ENCODE measurements at places on chromosomes 12 and 14.
A peak's percentile ranks its signal among the peaks of the same experiment; 100 is the strongest.

GRCh38 chr14:103125098-103126070, 2.1 kb downstream of the TNFAIP2 start:
- no peak for DNase-seq

GRCh38 chr12:20123465-20123864, 244.9 kb upstream of the PDE3A start:
- DNase-seq: no peak

DNA sequence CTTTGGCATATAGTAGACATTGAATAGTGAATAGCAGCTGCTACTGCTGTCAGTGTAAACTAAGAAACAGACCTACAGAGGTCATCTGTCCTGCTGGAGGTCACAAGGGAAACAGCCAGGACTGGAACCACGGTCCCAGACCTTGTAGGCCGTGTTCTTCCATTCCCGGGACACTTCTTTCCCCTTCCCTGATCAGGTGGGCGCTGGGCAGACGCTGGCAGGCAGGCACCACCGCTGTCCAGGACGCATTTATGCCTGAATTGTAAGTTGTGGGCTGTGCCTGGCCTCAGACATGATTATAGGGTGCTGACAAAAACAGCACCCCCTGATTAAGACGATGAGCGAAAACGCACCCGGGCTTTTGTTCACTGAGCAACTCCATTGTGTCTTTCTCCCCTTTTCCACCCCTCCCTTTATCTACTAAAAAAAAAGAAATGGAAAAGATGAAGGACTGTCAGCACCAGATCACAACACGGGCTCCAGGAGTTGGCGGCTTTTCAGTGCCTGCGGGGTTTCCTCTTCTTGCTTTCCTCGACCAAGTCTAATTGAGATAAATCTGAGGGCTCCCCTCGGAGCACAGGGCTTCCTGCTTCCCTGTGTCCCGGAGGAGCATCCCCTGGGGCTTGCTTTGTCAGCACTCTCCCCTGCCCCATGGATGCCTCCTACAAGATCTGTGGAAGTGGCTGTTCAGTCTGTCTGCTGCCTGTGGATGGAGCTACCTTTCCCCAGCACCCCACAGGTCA, 80.6 kb downstream of the TSPAN9 start:
- no peak for DNase-seq

GRCh38 chr14:36504771-36505175, 15.3 kb downstream of the NKX2-1 start:
- no peak for DNase-seq

DNA sequence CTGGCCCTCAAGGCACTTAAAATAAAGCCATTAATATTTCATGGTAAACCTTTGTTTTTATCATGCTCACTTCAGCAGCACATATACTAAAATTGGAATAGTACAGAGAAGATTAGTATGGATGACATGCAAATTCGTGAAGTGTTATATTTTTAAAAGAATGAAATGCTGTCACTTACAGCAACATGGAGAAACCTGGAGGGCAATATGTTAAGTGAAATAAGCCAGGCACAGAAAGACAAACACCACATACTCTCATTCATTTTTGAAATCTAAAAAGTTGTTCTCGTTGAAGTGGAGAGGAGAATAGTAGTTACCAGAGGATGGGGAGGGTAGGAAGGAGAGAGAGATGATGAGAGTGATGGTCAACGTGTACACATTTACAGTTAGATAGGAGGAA, 45.4 kb upstream of the ATP2B1 start:
- DNase-seq: no peak

DNA sequence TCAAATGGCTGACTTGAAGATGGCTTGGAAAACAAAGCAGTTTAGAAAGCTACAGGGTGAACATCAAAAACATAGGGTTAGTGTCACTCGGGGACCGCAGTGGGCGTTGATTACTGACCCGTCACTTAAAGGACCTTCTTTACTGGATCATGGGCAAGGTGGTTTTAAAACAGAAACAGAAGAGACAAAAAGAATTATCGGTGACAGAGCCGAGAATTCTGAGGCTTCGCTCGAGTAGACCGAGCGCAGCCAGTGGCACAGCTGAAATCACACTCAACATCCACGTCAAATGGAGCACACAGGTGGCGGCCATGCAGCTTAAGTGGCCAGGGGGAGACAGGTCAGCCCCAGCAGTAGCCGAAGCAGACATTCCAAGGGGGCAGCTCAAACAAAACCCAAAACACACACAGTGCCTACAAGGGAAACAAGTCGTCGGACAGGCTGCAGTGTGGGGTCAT, 17.3 kb downstream of the SNRNP35 start:
- DNase-seq: no peak

GRCh38 chr14:91219517-91220389, 24.8 kb downstream of the GPR68 start:
- no peak for DNase-seq

DNA sequence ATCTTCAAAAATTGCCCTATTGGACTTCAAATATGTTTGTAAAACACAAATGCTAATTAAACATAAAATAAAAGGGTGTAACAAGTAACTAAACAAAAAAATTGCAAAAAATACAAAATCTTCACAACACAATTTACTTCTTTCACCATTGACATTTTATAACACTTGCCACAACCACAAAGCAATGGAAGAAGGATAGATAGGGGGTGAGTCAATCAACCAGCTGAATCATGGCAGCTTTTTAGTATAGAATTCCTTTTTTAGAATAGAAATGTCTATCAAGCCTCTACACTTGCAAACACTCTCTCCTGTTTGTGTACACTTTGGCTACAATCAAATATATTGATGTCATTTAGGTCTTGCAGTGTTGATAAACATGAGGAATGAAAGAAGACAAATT, 232.7 kb downstream of the SLC16A7 start:
- DNase-seq: no peak

- no peak for DNase-seq
These were observed 806.9 kb downstream of the GALC start for GRCh38 chr14:87185961-87186560.

- no peak for DNase-seq
These were observed 56.7 kb downstream of the EPS8 start for GRCh38 chr12:15732341-15733061.

DNA sequence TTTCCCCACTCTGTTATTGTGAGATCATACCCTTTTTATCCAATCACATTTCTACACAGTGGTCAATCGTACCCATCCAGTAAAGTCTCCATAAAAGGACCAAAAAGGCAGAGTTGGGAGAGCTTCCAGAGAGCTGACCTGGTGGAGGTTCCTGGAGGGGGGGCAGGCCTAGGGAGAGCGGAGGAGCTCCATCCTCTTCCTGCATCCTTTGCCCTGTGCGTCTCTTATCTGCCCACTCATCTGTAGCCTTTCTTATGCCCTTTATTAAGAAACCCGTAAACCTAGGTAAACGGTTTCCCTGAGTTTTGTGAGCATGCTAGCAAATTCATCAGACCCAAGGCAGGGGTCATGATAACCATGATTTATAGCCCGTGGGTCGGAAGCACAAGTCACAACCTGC, 26.2 kb downstream of the EVL start:
- DNase-seq: no peak

DNA sequence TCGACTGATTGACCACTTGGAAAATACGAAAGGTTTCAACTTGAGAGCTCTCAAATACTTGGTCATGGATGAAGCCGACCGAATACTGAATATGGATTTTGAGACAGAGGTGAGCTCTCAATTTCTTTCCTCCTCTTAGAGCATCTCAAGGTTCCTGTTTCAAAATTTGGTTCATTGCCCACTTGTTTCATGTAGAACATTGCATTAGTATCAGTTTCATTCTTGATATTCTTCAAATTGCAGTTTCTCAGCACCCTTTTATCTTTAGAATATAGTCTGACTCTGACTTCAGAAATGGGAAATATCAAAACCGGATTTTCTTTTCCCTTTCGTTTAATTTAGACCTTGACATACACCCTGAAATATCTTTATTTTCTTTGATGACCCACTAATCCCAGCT, 8.8 kb downstream of the DDX47 start:
- no peak for DNase-seq

- no peak for DNase-seq
These were observed 516.7 kb upstream of the TMEM132C start for GRCh38 chr12:127750076-127750840.

DNA sequence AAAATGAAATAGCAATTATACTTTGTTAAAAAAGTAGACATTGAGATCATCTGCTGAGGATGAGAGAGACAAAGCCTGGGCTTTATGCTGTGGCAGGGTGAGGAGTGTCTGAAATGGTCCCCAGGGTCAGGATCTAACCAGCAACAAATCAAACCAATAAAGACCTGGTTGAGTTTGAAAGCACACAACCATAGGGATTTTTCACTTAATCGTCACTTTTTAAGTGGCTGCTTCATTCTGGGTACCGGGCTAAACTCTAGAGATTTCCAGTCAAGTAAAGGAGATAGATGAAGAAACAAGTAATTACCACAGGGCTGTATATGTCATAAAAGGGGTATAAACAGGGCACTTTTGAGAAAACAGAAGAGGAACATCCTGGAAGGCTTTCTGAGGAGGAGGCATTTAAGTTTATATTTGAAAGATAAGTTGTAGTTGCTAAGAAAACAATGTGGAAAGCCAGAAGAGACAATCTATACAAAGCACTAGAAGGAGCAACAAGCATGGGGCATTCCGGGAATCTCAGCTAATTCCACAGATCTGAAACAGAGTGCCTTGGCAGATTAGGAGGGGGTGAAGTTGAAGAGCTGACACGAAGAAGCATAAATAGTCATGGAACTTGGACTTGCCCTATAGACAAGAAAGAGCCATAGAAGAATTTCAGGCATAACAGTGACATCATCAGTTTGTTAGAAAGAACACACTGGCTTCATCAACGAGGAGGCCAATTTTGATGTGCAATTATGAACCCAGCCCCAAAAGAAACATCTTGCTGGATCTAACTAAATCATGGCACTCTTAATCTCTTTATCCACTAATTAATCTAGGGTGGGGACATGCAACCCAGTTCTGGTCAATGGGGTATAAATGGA, 46.9 kb upstream of the FRS2 start:
- no peak for DNase-seq

DNA sequence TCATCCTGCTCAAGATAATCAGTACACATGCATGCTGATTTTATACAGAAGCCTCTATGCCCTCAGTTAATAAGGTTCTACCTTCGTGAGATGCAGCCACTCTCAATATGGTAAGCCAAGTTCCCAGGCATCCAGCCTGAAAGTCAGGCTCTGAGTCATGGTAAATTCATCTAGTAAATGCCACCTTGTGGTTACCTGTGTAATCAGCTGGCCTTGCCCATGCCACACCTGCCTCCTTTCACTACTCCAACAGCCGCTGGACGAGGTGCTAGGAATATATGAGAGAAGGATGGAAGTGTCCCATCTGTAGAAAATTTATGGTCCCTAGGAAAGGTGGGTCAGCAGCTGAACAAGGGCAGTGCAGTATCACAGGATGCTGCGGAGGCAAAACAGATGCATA, 207.3 kb downstream of the SSPN start:
- DNase-seq: no peak

DNA sequence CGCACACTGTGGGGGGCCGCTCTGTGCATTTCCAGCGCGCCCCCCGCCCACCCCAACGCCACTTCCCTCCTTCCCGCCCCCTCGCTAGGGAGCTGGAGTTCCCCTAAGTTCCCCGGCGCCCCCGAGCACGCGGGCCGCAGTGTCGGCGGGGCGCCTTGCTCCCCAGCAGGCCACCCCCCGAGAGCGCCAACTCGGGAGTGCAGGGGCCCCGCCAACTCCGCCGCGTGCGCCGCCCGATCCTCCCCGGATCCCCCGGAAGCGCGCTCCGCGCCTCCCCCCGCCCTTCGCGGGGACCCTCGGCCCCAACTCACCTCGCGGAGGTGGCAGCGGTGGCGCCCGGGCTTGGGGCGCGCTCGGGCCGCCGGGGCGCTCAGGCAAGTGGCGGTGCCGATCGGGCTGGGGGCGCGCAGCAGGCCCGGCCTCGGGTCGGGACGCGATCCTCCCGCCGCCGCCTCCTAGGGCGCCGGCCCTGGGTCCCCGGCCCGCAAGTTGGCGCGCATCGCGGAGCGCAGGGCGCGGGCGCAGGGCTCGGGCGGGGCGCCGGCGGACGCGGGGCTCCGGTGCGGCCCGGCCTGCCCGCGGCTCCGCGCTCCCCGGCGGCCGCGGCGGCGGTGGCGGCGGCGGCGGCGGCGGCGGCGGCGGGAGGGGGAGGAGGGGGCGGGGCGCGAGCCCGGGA, at the start of gene NCOR2:
TSS of gene NCOR2 (minus strand) at position 616 of the 676 bp plus-strand sequence. CDS start 72,361 bp downstream, outside the sequence.
- DNase-seq: peak; percentile 61
